ENCODE measurements at places on chromosomes 4 and X.

DNA sequence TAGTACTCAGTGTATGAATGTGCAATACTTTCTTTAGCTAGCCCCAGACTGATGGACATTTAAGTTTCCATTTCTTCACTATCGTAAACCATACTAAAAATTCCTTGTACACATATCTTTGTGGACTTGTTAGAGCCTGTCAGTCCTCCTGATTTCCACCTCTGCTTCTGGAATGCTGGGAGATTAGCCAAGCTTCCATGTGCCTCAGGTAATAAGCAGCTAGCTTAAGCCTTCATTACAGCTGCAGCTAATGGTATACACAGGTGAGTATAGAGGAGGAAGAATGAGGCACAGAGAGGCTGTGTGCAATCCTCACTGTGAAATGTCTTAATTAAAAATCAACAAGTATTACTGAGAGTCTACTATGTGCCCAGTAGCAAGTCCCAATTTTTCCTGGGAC, 9.8 kb downstream of the SMIM9 start:
- DNase-seq: no peak

DNA sequence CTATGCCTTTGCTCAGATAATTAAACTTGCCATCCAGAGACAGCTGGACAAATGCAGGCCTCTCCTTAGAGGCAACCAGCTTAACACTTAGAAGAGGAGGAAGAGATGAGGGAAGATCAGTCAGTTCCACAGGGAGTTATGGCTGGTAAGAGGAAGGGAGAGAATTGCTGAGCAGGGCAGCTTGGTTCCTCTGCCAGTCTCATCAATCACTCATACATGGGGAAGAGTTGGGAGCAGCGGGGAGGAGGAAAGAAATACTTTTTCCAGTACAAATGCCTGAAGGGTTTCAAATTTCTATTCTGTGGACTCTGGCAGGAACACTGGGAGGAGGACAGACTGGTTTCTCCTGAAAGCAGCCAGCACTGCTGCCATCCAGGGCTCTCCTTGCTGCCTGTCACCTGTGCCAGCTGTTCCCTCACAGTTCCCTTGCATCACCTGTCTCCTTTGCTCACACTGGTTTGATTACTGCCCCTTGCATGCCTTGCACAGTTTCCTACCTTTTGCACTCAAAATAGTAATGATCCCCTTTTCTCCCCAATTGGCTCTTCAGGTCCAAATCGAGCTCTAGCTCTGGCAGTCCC, 59.5 kb downstream of the PGRMC2 start:
- no peak for DNase-seq

DNA sequence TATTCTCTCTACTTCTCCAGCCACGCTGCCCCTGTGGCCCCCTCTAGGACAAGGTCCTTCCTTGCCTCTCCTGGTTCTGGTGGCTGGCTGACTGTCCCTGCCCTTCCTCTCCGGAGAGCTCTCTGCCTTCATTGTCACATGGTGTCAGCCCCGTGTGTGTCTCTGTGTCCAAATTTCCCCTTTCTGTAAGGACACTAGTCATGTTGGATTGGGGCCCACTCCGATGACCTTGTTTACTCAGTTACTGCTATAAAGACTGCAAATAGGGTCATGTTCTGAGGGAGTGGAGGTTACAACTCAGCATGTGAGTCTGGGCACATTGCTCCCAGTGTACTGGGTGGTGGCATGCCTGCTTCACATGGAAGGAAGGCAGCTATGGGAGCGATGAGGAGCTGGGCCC, 129.5 kb upstream of the PSAPL1 start:
- no peak for DNase-seq

GRCh38 chrX:76202471-76202870, 29.6 kb downstream of the PBDC1 start:
- no peak for DNase-seq

- DNase-seq: peak; percentile 22
Measured at GRCh38 chr4:176052744-176053143, 12.9 kb upstream of the WDR17 start.

GRCh38 chr4:173526027-173526482, 4.0 kb downstream of the HAND2 start:
- DNase-seq: no peak

- DNase-seq: no peak
Measured at GRCh38 chr4:27692868-27693634, 832.4 kb downstream of the STIM2 start.
